ENCODE measurements at places on chromosomes 1 and 21. TPM values are rescaled to one million over a fixed set of nuclear protein-coding genes. Genes with fewer than 3 reads are reported as not detected.
A peak's percentile ranks its signal among the peaks of the same experiment; 100 is the strongest.

GRCh38 chr1:33762962-33763361 lies 100.9 kb upstream of the HMGB4 start:
- no peak overlapping the region for H3K4me3 ChIP-seq
- no peaks in the 10 kb centered on the region for H3K27me3 ChIP-seq
- DNase-seq = no peak
- no peaks in the 10 kb centered on the region for H3K4me1 ChIP-seq

DNA sequence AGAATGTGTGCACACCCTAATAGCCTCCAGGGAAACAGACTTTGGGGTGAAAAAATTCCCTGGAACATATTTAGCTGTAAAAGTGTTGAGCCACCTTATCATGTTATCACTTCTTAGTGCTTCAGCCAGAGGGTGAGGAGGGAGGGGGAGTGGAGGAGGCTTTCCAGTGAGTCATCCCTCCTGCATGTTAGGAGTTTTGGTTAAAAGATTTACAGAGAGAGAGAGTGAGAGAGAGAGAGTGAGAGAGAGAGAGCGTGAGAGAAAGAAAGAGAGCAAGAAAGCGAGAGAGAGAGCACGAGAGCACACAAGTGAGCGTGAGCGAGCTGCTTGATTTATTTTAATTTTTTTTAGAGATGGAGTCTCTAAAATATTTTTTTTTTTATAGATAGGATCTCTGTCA lies 13.5 kb upstream of the CACNA1E start:
- H3K4me3 ChIP-seq = no peak overlapping the region
- H3K4me1 ChIP-seq = no peaks in the 10 kb centered on the region
- no peak overlapping the region for H3K27ac ChIP-seq
- no peaks in the 10 kb centered on the region for H3K36me3 ChIP-seq
- peak; percentile 17 for DNase-seq

- no peaks in the 10 kb centered on the region for H3K36me3 ChIP-seq
- H3K4me1 ChIP-seq = no peaks in the 10 kb centered on the region
- DNase-seq = no peak
- no peak overlapping the region for H3K4me3 ChIP-seq
Observed at GRCh38 chr1:38266197-38266520, 219.6 kb upstream of the POU3F1 start.

DNA sequence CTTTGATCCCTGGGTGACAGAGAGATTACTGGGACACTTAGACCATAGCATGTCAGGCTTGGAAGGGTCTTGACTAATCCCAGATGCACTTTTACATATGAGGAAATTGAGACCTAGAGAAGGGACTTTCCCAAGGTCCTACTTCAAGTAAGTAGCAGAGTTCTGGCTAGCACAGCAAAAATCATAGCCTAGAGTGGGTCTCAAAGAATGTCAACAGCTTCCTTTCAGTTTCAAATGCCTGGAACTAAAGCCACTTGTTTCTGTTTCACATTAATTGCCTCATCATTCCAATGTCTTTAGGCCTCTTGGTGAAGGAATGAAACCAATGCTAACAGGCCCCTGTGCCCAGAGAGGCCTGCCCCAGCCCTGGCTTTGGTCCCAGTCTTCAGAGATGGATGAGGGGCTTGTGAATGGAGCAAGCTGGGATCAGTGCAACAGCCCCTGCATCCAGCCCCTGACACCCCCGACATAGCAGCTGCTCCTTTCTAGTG lies 26.6 kb downstream of the ATF3 start:
- no peaks in the 10 kb centered on the region for H3K36me3 ChIP-seq
- no peak overlapping the region for H3K4me3 ChIP-seq
- no peaks in the 10 kb centered on the region for H3K27me3 ChIP-seq

CYP4Z1 gene
- 0.87 TPM for total RNA-seq

CELA3A gene
- not detected for total RNA-seq

NUF2 gene
- total RNA-seq = 4.0 TPM
